EL (cell line): ENCODE measurements at places on chromosomes 2 and 18.

GRCh38 chr18:10893196-10893595 lies 256.2 kb downstream of the PIEZO2 start:
- DNase-seq: no peak

- no peak for DNase-seq
Measured at GRCh38 chr2:135010200-135010942, 36.9 kb downstream of the MAP3K19 start.

- no peak for DNase-seq
Measured at GRCh38 chr2:137826373-137827372, 137.6 kb upstream of the HNMT start.

DNA sequence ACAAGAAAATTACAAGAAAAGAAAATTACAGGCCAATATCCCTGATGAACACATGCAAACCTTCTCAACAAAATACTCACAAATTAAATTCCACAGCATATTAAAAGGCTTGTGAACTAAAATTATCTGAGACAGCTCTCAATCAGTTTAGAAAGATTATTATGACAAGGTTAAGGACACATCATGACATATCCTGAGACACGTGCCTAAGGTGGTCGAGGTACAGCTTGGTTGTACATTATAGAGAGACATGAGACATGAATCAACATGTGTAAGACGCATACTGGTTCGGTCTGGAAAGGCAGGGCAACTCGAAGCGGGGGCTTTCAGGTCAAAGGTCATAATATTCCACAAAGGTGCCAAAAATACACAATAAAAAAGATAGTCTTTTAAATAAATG lies 598.3 kb upstream of the REG3G start:
- DNase-seq: no peak
